ENCODE measurements at places on chromosomes 16 and 17.

DNA sequence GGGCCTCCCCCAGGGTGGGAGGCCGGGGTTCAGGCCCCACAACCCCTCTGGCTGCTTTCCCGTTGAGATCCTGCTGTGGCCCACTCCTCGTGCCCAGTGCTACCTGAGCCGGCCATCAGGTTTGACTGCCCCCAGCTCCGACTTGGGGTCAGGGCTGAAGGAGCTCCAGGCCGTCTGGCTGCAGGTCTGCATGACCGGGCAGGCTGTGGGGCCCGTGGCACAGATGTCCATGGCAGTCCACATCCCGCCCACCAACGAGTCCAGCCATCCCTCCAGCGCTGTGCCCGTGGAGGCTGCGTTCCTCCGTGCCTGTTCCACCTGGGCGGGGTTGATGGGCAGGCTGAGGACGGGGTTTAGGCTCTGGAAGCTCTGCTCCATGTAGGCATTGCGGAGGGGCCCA is 362.2 kb downstream of the XYLT1 start:
- DNase-seq = no peak

DNA sequence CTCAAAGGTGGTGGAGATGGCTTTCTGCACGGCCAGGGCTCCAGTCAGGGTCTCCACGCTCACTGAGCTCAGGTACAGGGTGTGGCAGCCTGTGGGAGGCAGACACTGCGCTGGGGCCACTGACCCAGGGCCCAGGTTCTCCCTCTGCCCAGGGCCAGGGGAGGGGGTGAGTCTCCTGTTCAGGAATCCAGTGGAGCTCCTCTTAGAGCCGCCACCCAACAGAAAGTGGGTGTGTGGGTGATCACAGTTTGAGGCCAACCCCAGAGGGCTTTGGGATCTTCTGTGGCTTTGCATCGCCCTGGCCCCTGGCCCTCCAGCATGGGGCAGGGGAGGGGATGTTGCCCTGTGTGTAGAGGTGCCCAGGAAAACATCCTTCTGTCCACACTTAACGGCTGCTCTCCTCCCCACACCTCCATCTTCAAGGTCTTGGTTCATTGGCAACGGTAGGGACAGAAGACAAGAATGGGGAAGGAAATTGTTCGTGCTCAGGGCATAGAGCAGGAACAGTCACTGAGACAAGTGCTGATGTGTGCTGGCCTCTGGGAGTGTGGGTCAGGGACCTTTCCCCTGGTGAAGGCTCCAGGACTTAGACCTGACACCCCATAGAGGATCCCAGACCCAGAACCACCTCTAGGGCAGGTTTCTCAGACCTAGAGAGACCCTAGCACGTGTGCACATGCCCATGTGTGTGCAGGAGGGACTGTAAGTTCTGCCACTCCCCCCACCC is 21.5 kb downstream of the TNS4 start:
- no peak for DNase-seq

DNA sequence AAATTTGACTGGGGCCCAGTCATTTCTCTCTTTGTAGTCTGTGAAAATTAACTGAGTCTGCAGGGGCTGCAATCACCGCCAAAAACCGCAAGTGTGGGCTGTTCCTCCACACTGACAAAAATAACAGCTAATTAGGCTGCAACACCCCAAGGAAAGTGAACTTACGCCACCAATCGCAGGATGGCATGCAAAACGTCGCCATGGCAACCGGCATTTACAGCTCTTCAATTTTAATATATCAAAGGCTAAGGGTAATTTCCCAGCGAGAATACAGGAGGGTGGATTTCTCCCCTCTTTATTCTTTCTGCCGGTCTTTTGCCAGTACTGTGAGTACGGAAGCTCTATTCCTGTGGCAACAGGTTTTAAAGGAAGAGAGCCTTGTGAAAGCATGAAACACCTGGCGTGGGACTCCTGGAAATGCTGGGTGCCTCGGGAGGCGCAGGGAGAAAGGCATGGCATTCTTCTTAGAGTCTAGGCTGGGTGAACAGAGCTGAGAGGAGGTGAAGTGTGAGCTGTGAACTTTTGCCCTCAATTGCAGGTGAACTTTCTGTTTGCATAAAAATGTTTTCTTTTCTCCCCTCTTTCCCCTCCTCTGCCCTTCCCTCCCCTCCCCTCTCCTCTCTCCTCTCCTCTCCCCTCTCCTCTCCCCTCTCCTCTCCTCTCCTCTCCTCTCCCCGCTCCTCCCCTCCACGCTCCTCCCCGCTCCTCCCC is 399.7 kb downstream of the XYLT1 start:
- DNase-seq = peak; percentile 61

- DNase-seq = no peak
Observed at GRCh38 chr17:45136846-45137560, 1.5 kb downstream of the ACBD4 start.

- DNase-seq = no peak
Observed at GRCh38 chr17:58329810-58330537, 1.4 kb upstream of the TSPOAP1 start.

- DNase-seq = no peak
Observed at GRCh38 chr17:55734128-55734781, 11.6 kb upstream of the TMEM100 start.

DNA sequence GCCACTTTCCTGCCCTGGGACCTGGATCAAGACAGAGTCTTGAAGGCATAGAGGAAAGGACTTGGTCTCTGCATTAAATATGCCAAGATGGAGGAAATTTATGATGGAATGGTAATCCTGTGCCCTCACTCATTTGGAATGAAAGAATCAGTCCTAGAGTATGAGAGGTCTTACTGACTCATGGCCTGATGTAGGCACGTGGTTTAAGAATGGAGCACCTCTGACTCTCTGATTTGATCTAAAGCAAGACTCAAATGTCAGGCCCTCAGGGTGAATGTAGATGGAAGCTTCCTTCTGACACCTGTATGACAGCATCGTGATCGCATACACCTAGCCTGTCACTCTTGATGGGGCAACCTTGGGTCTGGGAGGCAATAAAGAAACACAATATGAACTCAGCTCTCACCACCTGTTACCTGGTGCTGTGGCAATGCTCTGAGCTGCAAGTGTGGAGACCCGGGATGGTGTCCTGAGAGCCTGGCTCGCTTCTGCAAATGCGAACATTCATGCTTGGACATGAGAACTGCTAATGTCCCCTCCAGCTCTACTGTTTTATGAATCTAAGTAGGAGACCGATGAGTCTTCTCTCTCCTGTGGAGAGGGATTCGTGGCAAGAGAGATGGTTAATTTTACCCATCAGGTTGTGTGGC is 229.9 kb downstream of the ABCC12 start:
- no peak for DNase-seq

GRCh38 chr16:78462288-78463208 is 363.1 kb downstream of the WWOX start:
- no peak for DNase-seq

GRCh38 chr16:86664522-86665318 is 86.4 kb downstream of the FOXL1 start:
- peak; percentile 63 for DNase-seq

DNA sequence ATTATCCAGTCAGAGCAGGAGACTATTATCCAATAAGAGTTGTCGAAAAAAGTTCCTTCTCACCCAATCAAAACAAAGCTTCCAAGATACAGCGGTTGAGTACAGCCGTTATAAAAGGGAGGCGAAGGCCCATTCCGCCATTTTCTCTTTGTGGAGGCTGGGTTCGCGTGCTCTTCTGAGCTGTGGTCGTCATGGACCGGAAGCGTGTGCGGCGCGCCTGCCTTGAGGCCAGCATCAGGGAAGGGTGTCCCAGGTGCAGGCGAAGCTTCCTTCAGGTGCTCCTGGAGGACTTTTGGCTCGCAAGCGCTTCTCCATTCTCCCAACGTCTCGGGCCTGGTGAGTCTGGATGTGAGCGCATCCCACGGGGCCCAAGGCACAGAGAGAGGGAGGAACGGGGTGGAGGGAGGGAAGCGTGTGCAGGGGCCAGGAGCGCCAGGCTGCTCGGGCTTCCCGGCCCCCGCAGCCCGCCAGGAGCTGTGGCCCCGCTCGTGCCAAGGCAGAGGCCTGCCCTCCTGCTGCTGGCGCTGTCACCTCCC is 99.2 kb downstream of the GOSR1 start:
- DNase-seq = no peak

- DNase-seq = no peak
Observed at GRCh38 chr16:79608976-79609375, 8.4 kb upstream of the MAF start.

DNA sequence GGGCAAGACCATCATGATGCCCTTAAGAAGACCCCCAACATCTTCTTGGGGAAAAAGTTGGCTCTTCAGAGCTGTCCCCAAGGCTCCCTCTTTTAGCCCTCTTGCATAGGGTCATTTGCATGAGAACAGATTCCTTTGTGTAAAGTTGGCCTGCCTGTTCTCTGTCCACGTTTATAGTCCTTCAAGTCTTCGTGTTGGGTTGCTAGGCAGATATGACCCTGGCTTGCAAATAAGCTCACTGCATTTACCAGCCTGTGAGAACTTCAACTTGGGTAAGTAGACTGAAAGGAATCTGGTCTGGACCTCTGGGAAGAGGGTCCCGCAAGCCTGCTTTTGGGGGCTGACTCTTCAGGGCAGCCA is 2.9 kb downstream of the ARSG start:
- DNase-seq = no peak

- DNase-seq = no peak
Observed at GRCh38 chr16:70682239-70683145, 3.4 kb downstream of the MTSS2 start.

DNA sequence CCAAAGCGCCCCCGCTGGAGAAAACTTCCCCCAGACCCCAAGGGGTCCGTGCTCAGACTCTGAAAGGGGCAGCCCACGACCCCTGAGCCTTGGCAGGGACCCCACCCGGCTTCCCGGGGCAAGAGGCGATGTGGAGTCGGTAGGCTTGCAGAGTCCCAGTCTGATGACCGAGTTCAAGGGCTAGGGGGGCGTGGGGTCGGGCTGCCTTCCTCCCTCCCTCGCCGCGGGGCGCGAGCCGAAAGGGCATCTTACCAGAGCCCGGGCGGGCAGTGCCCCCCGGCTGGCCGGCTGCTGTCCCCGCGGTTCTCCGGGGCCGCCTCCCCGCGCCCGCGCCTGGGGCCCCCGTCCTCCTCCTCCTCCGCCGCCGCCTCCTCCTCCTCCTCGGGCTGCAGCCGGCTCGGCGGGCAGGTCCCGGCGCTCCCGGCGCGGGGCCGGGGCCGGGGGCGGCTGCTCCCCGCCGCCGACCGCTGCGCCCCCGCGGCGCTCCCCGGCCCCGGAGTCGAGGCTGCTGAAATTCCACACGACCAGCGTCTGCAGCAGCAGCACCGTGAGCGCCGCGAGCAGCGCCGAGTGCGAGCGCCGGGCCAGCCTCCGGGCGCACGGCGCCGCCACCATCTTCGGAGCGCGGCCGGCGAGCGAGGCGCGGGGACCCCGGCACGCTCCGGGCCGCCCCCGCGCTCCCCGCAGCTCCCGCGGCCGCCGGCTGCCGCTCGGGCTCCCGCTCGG is 415 bp downstream of the XYLT1 start:
- DNase-seq = peak; percentile 17

DNA sequence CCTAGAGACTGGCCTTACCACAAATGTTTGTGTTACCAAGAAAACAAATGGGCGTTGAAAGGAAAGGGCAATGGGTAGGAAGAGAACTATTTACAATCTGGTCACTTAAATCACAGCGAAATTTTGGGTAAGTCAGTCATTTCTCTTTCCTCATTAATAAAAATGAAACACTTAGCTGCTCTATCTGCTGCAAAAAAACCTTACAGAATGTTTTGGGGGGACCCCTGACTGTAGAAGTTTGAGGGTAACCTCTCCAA is 742 bp upstream of the NUTF2 start:
- DNase-seq = no peak

GRCh38 chr17:45225051-45225700 is 3.5 kb downstream of the FMNL1 start:
- no peak for DNase-seq

DNA sequence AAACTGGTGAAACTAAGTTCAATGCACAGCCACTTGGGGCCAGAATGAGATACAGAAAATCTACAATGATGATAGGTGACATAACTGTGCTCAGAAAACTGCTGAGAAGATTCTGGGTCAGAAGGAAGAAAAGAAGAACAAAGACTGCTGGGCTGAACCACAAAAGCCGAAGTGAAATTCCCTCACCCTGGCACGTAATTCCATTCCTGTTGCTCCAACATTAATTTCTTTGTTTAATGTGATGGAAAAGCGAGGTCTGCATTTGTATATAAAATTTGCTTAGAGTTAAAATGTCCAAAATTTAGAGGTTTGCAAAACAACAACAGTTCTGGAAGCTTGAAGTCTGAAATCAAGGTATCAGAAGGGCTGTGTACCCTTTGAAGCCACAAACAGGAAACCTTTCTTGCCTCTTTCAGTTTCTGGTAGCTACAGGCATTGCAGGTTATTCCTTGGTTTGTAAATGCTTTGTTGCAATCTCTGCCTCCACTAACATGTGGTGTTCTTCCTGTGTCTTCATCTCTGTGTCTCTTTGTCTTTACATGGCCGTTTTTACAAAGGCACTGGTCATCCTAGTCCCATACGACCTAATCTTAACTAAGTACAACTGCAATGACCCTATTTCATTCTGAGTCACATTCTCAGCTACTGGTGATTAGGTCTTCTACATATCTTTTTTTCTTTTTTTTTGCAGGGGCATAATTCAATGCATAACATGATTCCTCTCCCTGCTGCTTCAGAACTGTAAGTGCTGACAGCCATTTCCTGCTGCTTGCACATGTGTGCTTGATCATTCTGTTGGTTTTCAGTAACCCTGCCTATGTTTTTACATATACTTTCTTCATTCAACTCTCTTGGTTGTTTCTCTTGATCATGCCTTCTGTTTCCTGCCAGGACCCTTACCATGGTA is 603.0 kb upstream of the CDH8 start:
- no peak for DNase-seq

DNA sequence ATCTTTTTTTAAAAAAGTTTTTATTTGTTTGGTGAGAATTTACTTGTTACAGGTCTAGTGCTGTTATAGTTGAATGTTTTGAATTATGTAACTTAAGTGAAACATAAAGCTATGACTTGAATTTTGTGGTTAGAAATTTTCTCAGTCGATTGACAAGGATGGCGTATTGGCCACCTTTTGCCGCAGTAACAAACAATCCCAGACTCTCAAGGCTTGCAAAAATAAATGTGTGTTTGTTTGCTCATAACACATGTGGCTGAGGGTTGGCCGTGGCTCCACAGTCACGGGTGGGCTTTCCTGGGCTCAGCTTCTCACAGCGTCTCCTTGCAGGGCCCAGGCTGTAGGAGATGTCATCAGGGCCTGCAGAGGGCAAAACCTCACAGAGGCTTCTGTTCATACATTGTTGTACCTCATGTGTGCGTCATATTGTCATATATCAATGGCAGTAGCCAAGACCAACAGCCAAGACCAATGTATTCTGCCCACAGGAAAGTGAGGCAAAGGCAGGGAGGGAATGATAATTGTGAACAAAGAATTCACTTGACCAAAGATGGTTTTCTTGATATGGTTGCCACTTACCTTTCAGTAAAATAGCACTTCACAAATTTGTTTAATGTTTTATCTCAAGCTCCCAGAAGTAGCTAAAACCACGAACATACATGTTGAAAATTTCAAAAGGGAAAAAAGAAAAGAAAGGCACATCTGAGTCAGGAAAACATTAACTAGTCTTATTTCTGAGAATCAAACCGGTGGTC is 93.5 kb downstream of the WWOX start:
- no peak for DNase-seq

All from activated T-cell treated with anti-CD3 and anti-CD28 coated beads for 48 hours (primary cell).